ENCODE measurements at places on chromosomes 12 and 14.
A peak's percentile ranks its signal among the peaks of the same experiment; 100 is the strongest.

- DNase-seq = no peak
Measured at GRCh38 chr12:91565246-91565645, 382.6 kb upstream of the DCN start.

DNA sequence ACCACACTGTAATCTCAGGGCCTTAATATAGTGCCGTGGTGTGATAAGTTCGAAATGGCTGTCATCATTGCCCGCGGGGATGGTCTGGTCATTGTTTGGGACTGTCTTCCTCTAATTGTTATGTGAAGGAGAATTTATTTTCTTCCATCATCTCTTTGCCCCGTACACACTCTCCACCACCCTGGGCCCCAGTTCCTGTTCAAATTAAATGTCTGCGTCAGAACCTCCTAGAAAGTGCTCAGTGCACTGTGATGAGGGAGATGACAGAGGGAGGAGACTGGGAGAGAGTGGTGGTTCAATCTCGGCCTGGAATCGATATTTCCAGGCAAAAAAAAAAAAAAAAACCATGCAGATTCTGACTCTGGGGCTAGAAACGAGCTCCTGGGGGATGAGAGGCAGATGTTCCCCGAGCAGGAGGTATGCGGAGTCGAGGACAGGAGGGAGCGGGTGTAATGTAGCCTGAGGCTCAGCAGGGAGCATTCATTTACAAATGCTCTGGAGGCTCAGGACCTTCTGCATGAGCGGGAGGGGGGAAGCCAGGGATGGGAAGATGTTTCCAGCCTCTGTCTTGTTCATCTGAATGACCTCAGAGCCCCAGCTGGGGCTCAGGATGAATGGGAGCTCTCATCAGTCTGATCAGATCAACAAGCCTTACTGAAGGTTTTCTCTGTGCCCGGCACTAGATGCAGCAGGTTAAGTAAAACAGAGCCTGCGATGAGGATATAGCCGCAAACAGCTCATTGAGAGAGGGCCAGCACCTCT, 219.5 kb downstream of the TBX5 start:
- DNase-seq = no peak

DNA sequence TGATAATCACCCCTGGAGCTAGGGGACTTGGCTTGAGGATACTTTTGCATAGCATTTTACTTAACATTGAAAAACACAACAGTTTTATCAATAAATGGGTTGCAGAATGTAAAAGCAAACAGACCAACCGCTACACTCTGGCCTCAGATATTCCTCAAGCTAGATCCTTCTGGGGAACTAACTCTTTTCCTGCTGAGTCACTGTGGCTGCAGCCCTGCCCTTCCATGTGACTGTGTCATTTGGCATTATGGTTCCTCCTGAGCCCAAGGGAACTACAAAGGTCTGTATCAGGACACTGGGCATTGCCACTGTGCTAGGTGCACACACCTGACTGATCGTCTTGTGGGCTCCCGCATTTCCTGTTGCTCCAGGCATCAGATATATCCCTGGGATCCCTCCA, 56.6 kb downstream of the TTC9 start:
- peak; percentile 50 for DNase-seq

DNA sequence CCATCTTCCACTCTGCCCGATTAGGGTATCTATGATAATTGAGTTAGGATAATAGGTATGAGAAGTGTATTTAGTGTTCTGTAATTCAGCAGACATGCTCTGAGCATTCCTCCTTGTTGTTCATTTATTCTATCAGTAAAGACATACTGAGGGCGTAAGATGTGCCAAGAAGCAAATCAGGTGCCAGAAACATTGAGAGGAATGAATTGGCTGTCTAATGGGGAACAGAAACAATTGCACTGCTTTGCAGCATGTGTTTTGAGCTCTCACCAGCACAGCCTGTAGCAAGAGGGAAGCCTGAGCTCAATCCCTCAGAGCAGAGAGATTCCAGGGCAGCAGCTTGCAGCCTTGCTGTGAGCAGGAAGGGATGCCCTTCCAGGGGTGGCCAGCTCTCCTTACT, 589.3 kb downstream of the BCL11B start:
- DNase-seq = no peak

DNA sequence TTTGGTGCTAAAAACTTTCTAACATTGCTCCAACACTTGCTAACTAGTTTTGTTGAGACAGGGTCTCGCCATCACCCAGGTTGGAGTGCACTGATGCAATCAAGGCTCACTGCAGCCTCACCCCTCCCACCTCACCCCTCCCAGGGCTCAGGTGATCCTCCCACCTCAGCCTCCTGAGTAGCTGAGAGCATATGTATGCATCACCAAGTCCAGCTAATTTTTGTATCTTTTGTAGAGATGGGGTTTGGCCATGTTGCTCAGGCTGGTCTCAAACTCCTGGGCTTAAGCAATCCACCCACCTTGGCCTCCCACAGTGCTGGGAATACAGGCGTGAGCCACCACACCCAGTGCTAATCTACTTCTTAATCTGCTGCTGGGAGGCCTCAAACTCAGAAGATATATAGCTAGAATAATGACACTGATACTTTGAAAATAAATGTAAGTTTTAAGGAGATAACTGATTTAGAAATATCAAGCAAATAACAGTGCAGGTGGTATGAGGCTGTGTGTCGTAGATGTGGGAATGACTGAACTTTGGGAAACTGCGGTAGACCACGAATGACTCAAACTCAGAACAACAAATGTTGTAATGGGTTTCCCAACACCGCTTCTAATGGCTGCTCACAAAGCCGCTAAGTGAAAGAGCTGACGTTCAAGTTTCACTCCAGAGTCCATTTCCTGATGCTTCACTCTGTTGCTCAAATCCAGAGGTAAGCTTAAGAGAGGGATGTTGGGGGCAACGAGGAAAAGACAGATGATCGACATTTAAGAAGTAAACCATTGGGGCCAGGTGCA, 10.0 kb downstream of the TMCC3 start:
- peak; percentile 38 for DNase-seq

- peak; percentile 98 for DNase-seq
Measured at GRCh38 chr14:51442513-51443175, 202.6 kb downstream of the TMX1 start.

DNA sequence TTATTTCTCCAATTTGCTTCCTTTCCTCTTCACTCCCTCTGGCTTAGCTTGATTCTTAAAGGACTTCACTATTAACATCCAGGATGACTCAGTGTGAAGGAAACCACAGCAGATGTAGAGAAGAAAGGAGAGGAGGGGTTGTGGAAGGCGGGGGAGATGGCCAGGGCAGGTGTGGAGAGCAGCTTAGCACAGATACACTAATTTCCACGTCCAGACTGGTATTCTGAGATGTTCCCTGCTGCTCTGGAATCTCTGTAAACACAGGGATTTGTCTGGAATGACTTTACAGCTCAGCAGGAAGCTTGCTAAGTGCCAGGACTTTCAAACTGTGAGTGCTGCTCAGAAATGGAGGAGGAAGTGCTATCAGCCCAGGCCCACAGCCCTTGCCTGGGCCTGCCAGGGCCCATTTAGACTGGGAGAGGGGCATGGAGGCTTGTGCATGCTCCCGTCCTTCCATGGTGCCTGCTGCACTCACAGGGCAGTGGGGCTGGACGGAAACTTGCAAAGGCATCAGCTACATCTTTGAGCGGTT, 202.5 kb upstream of the DDHD1 start:
- DNase-seq = peak; percentile 69

GRCh38 chr12:118536306-118536906, 160.1 kb downstream of the SUDS3 start:
- peak; percentile 41 for DNase-seq

GRCh38 chr12:32455607-32456071, 56.3 kb downstream of the FGD4 start:
- peak; percentile 73 for DNase-seq

GRCh38 chr14:53955671-53956426, 776 bp downstream of the BMP4 start:
- DNase-seq = peak; percentile 74

- DNase-seq = no peak
Measured at GRCh38 chr12:45183246-45183645, 32.6 kb upstream of the ANO6 start.

DNA sequence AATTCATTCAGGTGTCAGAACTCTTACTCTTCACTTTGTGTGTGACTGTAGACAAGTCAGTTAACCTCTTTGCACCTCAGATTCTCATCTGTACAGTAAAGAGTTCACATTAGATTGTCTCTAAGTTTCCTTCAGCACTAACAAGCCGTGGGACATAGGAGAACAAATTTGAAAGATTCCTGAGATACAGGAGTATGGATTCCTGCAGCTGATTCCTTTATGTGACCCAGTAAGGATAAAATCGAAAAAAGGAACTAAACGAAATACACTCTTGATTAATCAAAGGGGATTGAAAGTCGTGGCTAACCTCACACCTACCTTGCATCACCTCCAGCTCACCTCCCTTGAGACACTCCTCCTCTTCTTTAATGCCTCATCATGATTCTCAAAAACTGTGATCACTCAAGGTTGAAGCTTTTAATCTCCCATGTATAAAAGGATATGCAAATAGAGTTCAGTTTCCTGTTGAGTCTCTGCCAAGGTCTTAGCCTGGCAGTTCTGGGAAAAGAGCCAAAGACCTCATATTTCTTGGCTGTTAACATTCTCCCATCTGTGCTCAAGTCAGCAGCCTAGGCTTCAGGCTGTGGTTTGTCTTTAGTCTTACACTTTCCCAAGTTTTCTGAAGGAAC, 156.6 kb downstream of the DAD1 start:
- peak; percentile 86 for DNase-seq

- peak; percentile 51 for DNase-seq
Measured at GRCh38 chr14:58243790-58244555, 670 bp upstream of the PSMA3 start.

- DNase-seq = peak; percentile 84
Measured at GRCh38 chr12:3315201-3315661, 175.8 kb upstream of the PRMT8 start.

- peak; percentile 52 for DNase-seq
Measured at GRCh38 chr12:46160101-46160980, 108.5 kb downstream of the SLC38A1 start.

DNA sequence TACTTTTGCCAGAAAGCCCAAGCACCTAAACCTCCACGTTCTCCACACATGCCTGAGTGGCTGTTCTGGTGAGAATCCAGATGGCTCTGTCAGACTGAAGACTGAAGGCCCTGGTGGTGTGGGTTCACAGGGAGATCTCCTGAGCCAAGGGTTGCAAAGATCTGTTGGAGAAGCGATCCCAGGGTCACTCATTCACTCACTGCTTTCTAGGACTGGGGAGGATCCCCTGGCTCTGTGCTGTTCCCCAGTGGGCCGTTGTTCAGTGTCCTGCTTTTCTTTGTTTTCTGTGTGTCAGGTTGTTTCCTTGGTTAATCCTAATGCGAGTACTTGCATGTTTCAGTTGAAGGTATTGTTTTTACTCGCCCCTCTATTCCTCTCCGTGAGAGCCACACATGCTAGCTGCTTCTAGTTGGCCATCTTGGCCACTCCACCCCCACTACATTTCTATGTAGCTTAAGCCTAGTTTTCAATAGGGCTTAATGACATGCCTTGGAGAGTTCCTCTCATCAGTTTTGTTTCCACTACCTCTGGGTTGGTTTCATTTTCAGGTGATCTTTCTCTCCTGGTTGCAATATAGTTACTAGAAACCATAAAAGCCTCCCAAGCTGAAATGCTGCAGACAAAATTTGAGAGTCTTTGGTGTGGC, 144.5 kb upstream of the SLC38A2 start:
- DNase-seq = no peak

All from EL (cell line).